ENCODE measurements at places on chromosomes 16 and 17.

DNA sequence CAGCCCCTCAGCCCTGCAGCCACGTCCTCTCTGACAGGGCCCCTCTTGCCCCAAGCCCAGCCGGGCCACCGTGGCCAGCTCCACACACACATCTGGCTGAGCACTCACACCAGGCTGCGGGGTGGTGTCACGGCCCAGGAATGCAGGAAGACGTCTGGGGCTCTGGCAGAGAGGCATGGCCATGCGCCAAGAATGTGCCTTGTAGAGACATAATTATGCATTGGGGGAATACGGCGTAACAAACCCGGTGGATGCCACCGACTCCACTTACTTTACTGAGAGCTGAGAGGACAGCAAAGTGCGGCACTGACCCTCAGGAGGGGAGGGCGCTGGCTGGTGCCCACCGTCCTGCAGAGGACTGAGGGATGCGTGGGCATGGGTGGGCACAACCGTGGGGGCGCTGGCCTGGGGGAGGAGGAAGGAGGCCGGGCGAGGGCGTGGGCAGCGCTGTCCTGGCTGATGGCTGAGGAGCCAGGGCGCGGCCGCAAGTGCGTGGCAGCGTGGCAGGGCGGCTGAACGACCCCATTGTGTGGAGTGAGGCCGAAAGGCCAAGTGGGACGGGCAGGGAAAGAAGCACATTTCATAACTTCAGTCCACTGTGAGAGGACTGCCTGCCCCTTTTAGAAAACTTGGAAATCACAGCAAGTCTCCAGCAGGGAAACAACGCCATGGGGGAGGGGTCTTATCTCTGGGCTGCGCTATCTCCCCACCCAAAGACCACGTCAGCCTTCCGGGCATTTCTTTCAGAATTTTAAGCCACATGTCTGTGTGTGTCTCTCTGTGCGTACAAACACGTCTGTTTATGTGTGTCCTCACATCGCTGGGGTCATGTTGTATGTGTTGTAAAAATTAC is 30.6 kb downstream of the METRNL start:
- DNase-seq = no peak

- no peak for DNase-seq
Measured at GRCh38 chr16:69111876-69112230, 6.4 kb downstream of the HAS3 start.

DNA sequence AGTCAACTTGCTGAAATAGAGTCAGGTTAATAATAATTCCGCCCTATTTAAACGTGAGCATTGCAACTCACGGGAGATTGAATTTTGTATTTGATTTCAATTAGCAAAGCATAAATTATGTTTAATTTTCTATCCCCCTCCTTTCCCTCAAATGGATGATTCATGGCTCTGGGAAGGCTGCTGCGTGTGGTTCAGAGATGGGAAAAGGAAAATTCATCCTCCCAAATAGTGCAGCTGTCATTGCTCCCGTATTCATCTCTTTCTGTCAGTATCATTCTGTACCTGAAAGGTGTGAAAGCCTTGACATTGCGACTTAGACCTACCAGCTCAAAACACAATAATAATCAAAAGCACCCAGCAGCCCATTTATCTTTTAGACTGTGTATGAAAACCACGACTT is 447.3 kb downstream of the HS3ST4 start:
- no peak for DNase-seq

DNA sequence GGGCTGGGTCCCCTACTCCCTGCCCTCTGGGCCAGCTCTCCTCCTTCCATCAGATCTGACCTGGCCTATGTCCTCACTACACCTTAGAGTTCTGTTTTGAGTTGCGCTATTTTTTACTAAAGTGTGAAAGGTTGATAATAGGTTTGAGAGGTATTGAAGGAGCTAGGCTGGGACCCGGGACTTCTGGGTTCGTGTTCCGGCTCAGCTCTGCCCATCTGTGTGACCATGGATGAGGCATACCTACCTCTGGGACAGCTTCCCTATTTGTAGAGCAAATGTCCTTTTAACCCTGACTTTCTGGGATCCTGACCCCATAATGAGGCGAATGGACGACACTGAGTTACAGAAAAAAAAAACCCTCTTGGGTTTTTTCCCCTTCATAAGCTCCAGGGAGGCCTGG is 36.0 kb downstream of the IL21R start:
- no peak for DNase-seq

DNA sequence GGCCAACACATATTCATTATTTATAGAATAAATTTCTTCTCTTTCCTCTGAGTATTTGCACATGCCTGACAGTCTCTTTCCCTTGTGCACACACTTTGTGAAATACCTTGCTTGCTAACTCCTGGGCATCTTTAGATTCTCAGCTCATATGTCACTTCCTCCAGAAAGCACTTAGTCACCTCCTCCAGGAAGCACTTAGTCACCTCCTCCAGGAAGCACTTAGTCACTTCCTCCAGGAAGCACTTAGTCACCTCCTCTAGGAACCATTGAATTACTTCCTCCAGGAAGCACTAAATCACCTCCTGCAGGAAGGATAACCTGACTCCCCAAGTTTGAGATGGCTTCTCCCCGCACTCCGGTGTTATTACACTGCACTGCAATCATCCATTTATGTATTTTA is 462.5 kb upstream of the EEF2KMT start:
- DNase-seq = no peak
